Activated T-cell treated with anti-CD3 and anti-CD28 coated beads for 48 hours (primary cell): ENCODE measurements at places on chromosomes 1 and 21.

DNA sequence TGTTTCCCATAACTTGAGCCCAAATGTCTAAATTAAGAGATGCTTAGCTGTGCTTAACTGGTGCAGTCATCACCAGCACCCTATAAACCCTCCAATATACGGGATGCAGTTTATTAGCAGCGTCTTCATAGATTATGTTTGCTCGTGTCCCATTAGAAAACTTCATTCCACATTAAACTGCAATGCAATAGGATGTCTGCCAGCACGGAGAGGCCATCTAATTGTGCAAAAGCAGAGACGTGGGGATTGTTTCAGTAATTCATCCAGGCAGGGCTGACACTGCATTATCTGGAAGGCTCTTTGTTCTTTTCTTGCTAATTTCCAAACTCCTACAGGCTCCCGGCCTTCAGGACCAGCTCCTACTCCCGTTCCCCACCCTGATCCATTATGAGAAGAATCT lies 89.5 kb downstream of the CSMD2 start:
- DNase-seq, result no peak

- no peak for DNase-seq
Observed at GRCh38 chr1:67094191-67094590, 40.2 kb upstream of the SLC35D1 start.

GRCh38 chr1:145985502-145986439 lies 10.6 kb downstream of the TXNIP start:
- DNase-seq, result no peak

GRCh38 chr1:34929853-34930701 lies 627 bp upstream of the DLGAP3 start:
- no peak for DNase-seq

DNA sequence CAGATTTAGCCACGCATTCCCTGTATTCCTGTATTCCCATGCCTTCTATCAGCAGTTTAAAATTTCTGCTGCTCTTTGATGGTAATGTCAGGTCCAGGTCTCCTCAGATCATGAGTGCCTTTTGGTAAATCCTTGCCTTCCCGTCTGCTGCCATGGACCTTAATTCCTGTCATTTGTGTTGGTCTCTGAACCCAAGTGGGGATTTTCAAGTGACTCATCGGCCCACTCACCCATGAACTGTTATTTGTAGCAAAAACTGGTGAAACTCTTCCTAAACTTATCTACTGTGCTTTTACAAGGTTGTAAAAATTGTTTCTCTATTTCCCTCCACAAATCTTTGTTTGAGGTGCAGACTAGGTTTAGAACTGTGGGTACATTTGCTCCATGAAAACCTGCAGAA lies 47.4 kb downstream of the ACTN2 start:
- DNase-seq, result no peak

DNA sequence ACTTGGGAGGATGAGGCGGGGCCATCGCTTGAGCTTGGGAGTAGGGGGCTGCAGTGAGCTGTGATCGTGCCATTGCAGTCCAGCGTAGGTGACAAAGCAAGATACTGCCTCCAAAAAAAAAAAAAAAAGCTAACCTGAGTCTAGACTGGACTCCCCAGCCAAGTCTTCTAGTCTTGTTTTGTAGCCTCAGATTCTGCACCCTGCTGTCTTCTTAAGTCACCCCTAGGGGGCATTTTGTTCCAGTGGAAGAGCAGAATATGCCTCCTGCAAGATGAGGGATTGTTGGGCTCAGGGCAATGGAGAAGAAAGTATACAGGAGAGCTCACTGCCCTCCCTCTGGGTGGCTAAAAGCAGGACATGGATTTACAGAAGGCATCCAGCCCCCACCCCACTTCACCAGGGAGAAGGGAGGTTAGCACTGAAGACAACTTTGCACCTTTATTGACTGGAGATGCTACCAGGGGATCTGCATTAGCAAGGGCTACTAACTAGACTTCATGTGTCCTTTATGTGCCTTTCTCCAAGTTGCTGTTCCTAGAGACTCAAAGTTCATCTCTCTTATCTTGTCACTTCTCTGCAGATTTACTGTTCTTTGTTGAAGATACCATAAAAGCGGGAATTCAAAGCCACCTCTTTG lies 15.3 kb upstream of the RNF187 start:
- no peak for DNase-seq

DNA sequence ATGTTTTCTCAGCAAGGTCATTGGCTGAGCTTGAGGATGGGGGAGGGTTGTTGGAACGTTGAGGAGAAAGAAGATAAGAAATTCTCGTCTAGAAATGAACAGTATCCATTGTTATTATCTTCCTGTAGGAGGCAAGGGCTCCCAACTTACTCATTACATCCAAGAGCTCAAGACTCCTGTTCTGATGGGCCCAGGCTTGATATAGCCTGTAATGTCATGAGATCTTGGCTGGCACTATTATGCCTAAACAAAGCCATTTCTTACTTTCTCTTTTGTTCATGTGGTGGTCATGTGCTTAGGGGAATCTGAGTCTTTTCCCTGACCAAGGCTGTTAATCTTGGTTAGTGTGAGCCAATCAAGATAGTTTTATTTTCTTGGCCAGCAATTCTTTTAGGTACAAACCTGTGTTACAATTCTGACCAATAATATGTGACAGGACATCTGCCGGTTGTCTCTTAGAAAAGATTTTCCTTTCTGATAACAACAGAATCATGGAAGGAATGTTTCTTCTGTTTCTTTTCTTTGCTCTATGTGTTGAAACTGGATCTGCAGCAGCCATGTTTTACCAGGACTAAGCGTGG lies 15.2 kb upstream of the IGSF3 start:
- no peak for DNase-seq

DNA sequence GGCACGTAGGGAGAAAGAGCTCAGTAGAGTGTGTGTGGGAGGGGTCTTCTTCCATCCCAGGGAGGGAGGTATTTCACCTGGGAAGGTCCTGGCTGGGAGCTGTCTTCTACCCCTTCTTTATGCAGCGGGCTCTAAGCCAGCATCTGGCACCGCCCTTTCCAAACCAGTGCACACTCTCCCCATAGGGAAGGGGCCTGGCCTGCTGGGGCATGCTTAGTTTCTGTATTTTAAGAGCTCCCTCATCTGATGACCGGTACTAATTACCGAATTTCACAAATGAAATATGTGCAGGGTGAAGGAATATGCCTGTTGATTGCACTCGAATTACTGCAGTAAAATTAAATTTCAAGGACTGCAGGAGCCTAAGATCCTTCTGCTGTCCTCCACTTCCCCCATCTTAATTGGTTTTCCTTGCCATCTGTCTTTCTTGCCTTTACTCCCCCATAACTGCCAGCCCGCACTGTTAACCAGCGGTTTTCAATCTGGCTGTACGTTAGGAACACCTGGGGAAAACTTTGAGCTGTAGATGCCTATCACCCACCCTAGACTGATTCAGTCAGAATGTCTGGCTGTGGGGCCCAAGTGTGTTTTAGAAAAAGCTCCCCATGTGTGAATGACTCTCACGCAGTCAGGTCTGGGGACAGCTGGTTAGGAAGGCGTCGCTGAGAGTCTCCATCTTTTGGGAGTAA lies 20.1 kb downstream of the GALNT2 start:
- no peak for DNase-seq

DNA sequence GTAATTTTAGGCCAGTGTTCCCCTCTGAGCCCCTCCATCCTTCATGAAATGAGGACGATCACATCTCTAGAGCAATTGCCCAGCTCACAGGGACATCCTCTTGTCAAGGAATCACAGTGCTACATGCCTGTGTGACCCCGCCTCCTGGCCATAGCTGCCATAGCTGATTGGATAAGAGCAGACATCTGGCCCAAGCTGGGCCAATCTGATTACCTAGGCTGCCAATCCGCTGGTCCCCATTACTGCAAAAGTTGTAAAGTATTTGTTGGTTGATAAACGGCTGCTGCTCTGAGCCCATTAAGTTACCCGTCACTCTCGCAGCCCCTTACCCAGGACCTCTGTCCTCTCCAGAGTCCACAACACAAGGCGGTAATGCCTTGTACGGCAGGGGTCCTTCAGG lies 8.3 kb downstream of the NT5C1A start:
- DNase-seq, result no peak

GRCh38 chr1:185645686-185646085 lies 88.5 kb upstream of the HMCN1 start:
- DNase-seq, result no peak

GRCh38 chr1:78640462-78640861 lies 9.2 kb upstream of the IFI44 start:
- no peak for DNase-seq

DNA sequence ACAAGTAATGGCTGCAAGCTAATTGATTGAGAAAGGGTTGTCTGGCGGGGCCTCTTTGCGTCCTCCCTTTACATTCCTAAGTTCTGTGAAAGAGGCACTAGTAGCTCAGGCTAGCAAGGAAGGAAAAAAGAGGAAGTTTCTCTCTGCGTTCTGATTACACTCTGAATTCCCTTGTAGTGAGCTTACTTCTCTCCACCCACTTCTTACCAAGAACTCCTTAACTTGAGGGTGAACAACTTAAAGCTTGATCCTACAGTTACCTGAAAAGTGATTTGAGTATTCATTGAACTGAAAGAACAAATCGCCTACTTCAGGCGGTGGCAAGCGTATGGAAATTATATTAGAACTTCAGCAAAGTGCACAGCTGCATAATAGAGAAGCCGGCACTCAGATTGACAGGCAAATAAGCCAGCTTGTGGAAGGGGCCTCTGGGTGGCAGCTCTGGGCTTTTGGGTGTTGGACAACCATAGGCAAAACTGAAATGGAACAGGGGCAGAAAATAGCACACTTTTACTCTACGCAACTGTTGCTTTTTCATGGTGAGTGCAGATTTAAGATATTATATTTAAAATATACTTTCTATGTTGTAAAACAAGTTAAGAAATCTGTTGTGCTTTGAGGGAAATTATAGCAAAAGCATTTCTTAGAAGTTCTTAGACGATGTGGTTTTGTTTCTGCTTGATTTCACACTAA lies 464.5 kb downstream of the USP25 start:
- DNase-seq, result no peak

DNA sequence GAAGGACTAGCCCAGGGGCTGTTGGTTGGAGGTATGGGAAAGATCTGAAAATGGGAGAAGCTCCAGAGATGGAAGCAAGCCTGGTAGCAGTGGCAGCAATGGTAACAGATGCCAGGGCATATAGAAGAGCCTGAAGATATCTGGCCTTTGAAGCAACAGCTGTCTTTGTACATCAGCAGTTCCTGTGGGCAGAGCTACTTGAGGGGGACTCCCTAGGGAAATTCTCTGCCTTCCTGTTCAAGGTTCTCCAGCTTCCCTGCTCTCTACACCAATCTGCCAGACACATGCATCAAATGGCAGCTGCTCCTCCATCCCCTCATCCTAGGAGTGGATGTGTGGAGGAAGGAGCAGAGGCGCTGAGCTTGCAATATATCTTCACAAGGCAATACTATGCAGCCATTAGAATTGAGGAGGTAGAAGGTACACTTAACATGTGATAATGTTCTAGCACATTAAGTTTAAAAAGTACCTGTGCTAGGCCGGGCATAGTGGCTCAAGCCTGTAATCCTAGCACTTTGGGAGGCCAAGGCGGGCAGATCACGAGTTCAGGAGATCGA lies 2.2 kb downstream of the TMEM35B start:
- DNase-seq, result no peak

DNA sequence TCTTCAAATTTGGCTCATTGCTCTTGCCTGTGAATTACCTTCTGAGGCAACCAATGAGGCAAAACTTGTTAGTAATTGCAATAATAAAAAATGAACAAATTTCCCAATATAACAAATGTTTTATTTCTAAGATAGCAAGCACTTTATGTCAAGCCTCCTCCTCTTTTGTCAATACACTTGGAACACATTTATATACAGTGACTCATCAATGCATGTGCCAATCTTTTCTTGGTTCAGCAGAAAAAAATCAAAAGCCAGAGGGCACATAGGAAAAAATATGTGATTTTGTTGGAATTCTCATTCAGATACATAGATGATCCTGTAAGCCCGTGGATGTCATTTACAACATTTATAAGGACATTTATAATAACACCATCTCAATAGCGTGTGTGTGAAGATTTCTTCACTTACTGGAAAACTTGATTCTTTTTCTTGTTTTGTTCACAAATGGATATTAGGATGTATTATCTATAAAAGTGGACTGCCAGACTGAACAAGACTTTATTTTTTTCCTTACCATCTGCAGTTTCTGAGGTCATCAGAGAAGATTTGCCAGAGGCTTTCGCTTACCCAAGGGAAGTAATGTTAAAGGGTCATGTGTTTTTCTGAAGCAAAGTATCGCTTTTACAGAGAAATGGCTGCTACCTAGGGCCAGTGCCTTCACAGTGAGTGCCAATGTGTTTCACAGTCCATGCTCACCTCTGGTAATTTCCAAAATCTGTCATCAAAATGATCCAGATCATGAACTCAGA lies 645.7 kb upstream of the PTBP2 start:
- DNase-seq, result no peak

DNA sequence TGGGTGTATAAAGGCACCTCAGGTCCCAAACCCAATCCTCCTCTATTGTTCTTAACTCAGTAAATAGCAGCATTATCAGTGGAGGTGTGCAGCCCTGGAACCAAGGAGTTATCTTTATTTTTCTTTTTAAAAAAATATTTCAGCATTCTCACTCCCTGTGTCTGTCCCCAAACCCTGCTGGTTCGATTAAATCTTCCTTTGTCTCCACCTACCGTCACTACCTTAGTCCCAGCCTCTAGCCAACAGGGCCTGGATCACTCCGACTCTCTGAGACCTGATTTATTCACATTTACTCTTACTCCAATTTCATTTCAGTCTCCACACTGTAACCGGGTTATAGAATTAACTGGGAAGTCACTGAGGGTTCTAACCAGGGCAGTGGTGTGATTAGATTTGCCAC lies 39.1 kb upstream of the FAM89A start:
- DNase-seq, result no peak

DNA sequence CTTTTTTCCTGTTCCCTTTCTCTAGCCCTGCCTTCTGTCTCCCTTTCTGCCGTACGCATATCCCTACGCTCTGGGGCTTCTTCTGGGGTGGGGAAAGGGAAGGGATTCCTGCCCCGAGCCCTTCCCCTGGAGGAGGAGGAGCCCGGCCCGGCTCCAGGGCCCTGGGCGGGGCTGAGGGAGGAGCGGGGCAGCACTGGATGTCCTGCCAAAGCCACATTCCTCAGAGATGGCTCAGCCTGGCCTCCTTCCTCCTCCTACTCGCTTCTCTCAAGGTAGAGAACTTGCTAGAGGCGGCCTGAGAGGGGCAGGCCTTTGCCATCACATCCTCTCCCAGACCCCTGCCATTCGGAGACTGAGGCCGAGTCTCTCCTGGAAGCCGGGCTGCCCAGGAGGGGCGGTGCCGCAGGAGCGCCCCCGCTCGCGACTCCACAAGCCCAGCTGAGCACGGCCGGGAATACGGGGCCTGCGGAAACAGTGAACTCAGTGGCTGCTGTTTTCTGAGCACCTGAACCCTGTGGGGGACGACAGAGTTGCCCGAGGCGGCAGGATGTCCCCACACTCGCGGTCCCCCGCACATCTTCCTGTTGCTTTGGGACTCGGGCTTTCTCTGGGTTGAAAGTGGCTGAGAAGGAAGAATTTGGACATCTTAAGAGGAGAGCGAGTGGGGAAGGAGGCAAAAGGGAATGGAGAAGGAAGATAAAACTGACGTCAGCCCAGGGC lies 12.2 kb downstream of the ADAMTSL4 start:
- peak; percentile 71 for DNase-seq

GRCh38 chr1:164559342-164560051 lies 513 bp downstream of the PBX1 start:
- no peak for DNase-seq

GRCh38 chr1:60978421-60979357 lies 103.7 kb upstream of the NFIA start:
- peak; percentile 7 for DNase-seq

GRCh38 chr1:74857676-74858075 lies 124.7 kb downstream of the TYW3 start:
- DNase-seq, result no peak
